ENCODE measurements at places on chromosomes 3 and 15.

GRCh38 chr15:27084844-27085243 is 113.9 kb downstream of the GABRG3 start:
- no peak for DNase-seq

DNA sequence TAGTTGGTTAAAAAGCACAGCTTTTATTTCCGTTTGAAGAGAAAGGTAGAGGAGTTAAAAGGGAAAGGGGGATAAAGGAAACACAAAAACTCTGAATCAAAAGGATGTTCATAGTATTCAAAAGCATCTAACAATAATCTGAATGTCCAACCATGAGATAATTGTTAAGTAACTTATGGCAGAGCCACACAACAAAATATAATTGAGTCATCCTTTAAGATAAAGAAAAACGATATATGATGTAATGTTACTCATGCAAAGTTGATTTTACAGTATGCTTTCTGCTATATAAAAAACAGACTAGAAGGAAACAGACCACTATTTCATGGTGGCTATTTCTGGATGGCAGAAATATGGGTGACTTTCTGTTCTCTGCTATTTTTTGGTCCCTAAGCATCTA is 3.9 kb downstream of the XPC start:
- DNase-seq: no peak

DNA sequence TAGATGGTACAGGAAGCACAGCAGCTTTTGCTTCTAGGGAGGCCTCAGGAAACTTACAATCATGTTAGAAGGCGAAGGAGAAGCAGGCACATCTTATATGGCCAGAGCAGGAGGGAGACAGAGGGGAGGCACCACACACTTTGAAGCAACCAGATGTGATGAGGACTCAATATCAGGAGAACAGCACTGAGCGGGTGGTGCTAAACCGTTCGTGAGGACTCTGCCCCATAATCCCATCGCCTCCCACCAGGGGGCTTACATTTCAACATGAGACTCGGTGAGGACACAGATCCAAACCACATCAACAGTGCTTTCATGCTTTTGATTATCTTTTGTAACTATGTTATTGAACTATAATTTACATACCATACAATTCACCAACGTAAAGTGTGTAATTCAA is 7.6 kb upstream of the TMEM44 start:
- peak; percentile 66 for DNase-seq

- no peak for DNase-seq
These were observed 435 bp downstream of the RAB27A start for GRCh38 chr15:55289011-55289745.

GRCh38 chr15:51842852-51843737 is 13.6 kb downstream of the TMOD3 start:
- peak; percentile 54 for DNase-seq

DNA sequence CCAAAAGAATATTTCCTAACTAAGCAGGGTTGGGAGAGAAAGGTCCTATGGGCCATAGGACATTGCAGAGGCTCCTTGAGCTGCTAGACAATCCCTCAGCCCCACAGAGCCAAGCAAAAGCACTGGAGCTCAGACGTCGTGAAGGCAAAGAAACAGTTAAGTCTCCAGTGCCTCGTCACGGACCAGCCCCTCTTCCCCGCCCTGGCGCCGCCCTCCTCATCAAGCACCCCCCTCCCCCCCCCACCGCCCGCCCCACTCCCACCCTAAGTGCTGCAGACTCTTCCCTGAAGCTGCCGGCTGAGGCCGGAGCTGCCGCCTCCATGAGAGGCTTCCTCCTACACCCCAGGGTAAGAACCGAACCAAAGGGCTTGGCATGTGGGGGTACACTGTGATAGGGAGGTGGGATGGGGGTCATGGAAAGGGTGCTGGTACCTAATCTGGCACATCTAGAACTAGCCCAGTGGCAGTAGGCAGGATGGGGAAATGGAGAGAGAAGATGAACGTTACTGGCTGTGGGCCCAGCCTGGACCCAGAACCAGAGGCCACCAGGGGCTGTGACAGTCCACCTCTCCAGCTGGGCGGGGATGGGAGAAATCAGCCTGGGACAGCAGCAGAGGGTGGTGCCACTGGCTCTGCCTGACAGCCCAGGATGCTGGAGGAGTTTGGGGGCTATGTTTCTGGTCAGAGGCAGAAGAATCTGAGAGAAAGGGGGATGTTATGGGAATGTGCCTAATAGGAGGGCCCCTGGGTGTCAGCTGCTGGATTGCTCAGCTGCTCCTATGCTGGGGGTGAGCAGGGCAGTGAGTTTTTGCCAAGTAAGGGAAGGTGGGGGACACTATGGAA is at the start of gene MAP1A:
MAP1A (plus strand) TSS at position 255 of the 843 bp plus-strand sequence. CDS start 3,866 bp downstream, outside the sequence.
- peak; percentile 80 for DNase-seq

GRCh38 chr3:4581920-4582611 is 88.9 kb downstream of the ITPR1 start:
- DNase-seq: no peak

- DNase-seq: peak; percentile 31
These were observed 82.1 kb downstream of the FILIP1L start for GRCh38 chr3:100032243-100032642.

DNA sequence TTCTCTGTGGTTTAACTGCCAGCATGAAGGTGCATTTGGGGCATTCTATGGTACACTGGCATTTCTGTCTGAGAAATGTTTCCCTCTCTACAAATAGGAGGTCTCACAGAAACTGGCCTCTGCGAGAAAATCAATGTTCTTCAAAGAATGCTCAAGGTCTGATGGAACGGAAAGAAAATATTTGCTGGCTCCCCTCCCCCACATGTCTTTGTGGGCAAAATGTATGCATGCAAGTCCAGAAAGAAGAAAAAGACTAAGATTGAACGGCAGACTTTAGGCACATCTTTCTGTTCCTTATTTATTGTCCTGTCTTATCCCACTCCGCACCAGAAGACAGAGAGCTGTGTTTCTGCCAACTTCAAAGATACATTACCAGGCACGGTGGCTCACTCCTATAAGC is 83.9 kb upstream of the PSMD6 start:
- DNase-seq: no peak
